Esophagus muscularis mucosa (tissue), 4 donors: ENCODE measurements at places on chromosomes 6 and 20. TPM values are rescaled to one million over a fixed set of nuclear protein-coding genes. Genes with fewer than 3 reads are reported as not detected.
A peak's percentile ranks its signal among the peaks of the same experiment; 100 is the strongest.

DNA sequence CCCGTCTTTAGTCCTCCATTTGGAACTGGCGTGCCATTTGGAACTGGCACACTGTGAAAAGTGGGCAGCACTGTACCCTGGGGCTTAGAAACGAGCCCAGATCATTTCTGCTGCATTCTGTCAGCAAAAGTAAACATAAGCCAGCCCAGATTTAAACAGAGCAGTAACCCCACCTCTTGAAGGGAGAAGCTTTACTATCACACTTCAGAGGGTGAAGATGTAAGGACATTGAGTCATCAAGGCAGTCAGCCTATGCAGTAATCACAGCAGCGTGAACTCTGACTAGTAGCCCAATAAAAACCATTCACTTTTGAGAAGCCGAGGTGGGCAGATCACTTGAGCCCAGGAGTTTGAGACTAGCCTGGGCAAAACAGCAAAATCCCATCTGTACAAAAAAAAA is 216.9 kb downstream of the EYA2 start:
- no peaks in the 10 kb centered on the region for H3K4me1 ChIP-seq
- no peaks in the 10 kb centered on the region for H3K27me3 ChIP-seq
- H3K4me3 ChIP-seq: no peak overlapping the region
- H3K36me3 ChIP-seq: no peaks in the 10 kb centered on the region
- H3K27ac ChIP-seq: no peak overlapping the region
- no peak for DNase-seq

Gene TOX2
- total RNA-seq: 30.3 TPM

DNA sequence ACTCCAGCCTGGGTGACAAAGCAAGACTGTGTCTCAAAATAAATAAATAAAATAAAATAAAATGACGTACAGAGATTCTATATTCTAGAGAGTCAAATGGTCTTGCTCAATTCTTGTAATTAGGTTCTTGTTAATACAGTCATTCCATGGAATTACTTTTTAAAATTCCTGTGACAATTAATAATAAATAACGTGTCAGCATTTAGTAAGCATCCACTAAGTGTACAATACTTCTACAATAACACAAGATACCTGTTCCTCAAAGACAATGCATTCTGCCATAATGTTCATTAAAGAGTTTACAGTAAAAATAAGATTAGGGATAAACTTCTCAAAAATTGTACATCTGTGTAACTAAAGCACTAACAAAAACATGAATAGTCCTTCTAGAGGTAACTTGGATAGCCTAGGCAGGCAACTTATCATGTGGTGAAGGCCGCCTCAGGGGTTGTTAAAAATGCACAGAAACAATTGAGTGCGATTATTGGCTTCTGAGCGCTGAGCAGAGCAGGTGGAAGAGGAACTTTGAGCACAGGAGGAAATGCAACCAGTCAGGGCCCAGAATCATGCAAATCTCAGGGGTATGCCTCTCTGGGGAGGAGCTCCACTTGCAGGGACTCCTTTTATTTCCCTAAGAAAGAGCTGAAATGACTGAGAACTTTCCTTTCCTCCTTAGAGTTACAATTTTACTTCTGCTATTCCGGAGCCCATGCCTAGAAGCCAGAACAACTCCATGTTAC is 37.1 kb downstream of the QRSL1 start:
- no peaks in the 10 kb centered on the region for H3K27me3 ChIP-seq
- no peak for DNase-seq
- peaks cover 33% of the 10 kb centered on the region for H3K36me3 ChIP-seq
- H3K27ac ChIP-seq: no peak overlapping the region

Gene ZBTB46
- total RNA-seq: 11.3 TPM

- DNase-seq: peak; percentile 70
- no peak overlapping the region for H3K4me3 ChIP-seq
- H3K27me3 ChIP-seq: no peaks in the 10 kb centered on the region
- peaks cover 59% of the 10 kb centered on the region for H3K36me3 ChIP-seq
- peaks cover 5% of the 10 kb centered on the region for H3K4me1 ChIP-seq
These were observed 32.6 kb upstream of the ZBP1 start for GRCh38 chr20:57652606-57653545.

- no peaks in the 10 kb centered on the region for H3K36me3 ChIP-seq
- peak overlapping the region; percentile 92 for H3K27ac ChIP-seq
- peak overlapping the region; percentile 77 for H3K4me3 ChIP-seq
- H3K27me3 ChIP-seq: no peaks in the 10 kb centered on the region
- peaks cover 17% of the 10 kb centered on the region for H3K4me1 ChIP-seq
These were observed 584 bp downstream of the LYRM4 start for GRCh38 chr6:5260111-5260620.

DNA sequence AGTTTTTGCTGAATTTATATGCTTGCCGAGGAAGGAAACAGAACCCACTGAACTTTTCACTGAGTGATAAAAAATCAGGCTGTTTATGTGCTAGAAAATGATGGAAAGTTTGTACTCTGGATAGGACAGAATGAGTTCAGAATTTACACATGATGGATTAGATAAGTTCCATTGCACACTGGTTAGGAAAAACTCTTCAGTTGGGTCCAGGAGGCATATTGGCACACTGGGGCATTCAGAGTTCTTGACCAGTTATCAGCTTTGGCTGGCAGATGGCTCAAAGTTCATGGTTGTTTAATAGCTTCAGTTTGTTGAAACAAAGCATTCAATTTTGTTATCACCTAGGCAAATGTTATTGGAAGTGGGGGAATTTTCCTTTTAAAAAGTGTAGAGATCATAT is 613.3 kb upstream of the SYNCRIP start:
- no peaks in the 10 kb centered on the region for H3K36me3 ChIP-seq
- DNase-seq: no peak
- no peaks in the 10 kb centered on the region for H3K4me1 ChIP-seq
- H3K4me3 ChIP-seq: no peak overlapping the region

GRCh38 chr6:133752129-133752528 is 136.8 kb upstream of the TCF21 start:
- no peak overlapping the region for H3K27ac ChIP-seq
- H3K4me1 ChIP-seq: peaks cover 17% of the 10 kb centered on the region
- no peaks in the 10 kb centered on the region for H3K36me3 ChIP-seq

DNA sequence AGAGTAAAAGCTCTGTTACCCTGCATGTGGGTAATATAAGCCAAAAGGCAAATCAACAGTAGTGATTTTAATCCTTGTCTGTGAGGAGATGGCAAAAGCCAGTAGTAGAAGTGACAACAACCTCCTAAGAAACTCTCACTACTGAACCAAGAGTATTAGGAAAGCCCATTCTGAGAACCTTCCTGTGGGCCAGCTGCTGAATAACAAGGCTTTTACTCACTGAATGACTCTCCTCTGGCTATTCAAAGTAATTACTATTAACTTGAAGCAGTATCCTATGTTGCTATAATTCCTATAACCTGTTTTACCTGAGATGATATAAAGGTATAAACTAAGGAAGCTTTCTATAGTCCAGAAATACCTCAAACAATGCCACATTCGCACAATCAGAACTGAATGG is 55.1 kb downstream of the CHD6 start:
- DNase-seq: no peak
- peaks cover 36% of the 10 kb centered on the region for H3K4me1 ChIP-seq
- H3K27ac ChIP-seq: no peak overlapping the region
- no peak overlapping the region for H3K4me3 ChIP-seq
- no peaks in the 10 kb centered on the region for H3K27me3 ChIP-seq

DNA sequence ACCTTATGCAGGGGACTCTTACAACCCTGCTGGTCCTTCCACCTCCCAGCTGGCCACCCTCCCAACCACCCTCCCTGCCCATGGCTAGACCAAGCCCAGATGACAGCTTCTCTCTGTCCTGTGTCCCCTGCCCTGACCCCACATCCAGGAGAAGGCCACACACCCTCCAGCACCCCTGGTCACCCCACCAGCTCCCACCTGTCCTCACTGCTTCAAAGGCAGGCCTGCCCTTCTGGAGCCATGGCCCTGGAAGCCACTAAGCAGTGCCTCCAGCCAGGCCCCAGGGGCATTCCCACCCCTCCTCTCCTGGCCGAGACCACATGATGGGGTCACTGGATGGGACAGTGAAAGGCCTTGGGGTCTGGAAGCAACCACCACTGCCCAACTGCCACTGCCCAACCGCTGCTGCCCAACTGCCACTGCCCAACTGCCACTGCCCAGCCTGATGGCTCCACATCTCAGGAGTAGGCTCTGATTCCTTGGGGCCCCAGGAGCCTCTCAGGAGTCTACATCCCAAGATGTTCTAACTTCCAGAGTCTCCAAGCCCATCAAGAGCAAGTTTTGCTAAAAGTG is 30.5 kb downstream of the UBD start:
- no peaks in the 10 kb centered on the region for H3K27me3 ChIP-seq
- peak; percentile 80 for DNase-seq
- H3K4me1 ChIP-seq: no peaks in the 10 kb centered on the region
- no peaks in the 10 kb centered on the region for H3K36me3 ChIP-seq
- H3K27ac ChIP-seq: no peak overlapping the region
- no peak overlapping the region for H3K4me3 ChIP-seq

- peaks cover 14% of the 10 kb centered on the region for H3K4me1 ChIP-seq
- no peak overlapping the region for H3K27ac ChIP-seq
- H3K27me3 ChIP-seq: peaks cover 65% of the 10 kb centered on the region
- H3K36me3 ChIP-seq: no peaks in the 10 kb centered on the region
- no peak overlapping the region for H3K4me3 ChIP-seq
These were observed 96.8 kb downstream of the CDH26 start for GRCh38 chr20:60054716-60055634.

DNA sequence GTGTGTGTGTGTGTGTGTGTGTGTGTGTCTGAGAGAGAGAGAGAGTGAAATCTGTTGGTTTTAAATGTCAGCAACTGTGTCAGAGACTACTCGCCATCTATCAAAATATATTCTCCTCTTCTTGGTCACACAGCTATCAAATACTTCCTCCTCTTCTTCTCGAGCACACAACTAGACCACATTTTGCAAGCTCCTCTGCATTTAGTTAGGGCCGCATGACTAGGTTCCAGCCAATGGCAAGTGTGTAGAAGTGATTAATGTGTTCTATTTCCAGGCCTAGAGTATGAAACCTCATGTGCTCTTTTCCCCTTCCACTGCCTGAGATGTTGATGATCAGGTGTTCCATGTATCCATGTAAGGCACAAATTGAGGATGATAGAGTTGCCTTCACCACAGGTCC is 278.5 kb upstream of the MARCKS start:
- no peak for DNase-seq
- no peak overlapping the region for H3K27ac ChIP-seq
- peaks cover 18% of the 10 kb centered on the region for H3K4me1 ChIP-seq
- H3K36me3 ChIP-seq: no peaks in the 10 kb centered on the region

DNA sequence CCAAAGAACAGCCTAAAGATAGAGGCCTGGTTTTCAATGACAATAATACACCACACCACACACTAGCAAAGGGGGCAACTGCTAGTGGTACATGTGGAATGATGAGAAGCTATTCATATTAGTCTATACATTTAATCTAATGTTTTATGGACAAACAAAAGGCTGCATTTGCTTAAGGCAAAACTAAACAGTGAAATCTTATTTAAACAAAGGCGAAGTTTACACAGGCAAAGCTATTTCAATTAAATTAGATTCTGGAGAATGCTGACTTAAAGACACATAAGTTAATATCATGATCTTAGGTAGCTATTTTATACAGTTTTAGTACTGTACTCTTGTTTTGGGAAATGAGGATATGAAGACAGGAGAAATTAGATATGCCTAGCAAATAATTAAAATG is 53.9 kb upstream of the SIM1 start:
- no peak for DNase-seq
- H3K27me3 ChIP-seq: no peaks in the 10 kb centered on the region
- no peaks in the 10 kb centered on the region for H3K4me1 ChIP-seq
- no peak overlapping the region for H3K27ac ChIP-seq
- no peak overlapping the region for H3K4me3 ChIP-seq

DNA sequence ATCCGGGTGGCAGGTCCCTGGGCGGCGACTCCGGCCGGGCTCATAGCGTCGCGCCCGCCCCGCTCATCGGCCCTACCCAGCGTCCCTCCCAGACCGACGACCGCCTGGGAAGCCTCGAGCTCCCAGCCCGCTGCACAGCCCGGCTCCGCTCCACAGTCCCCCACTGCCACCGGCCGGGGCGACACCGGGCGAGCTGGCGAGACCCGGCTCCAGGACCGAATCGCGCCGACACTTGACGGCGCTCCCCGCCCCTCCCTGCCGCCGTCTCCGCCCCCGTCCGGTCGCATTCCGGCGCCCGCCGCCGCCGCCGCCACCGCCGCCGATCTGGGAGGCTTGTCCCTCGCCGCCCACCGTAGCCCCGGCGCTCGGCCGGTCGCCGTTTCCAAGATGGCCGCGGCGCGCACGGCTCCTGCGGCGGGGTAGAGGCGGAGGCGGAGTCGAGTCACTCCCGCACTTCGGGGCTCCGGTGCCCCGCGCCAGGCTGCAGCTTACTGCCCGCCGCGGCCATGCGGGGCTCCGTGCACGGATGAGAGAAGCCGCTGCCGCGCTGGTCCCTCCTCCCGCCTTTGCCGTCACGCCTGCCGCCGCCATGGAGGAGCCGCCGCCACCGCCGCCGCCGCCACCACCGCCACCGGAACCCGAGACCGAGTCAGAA is at the start of gene MAP3K4:
Gene MAP3K4 (plus strand): TSS at position 364 of the 655 bp plus-strand sequence. CDS start 163 bp downstream, at position 527.
- H3K27ac ChIP-seq: peak within 1 kb of the TSS; percentile 94
- peak within 1 kb of the TSS; percentile 98 for H3K4me3 ChIP-seq
- H3K27me3 ChIP-seq: no peaks in the 10 kb centered on the region
- no peaks in the 10 kb centered on the region for H3K36me3 ChIP-seq

Gene MAPK14
- total RNA-seq: 53.2 TPM

DNA sequence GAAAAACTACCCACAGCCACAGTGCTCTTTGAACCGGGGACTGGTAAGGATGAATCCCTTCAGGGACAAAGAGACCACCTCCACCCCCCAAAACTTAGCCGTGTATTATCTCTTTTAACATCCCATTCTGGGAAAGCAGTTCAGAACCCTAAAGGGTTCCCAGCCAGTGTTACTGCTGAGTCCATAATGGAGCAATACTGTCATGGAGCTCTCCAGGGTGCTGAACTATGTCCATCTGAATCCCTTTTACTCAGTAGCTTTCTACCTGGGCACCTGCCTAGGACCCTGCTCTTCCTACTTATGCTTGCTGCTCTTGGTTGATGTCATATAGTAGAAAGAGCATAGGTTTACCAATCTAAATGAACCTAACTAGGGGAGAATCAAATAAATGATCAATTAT is 22.3 kb upstream of the SAYSD1 start:
- no peak overlapping the region for H3K4me3 ChIP-seq
- H3K27me3 ChIP-seq: peaks cover 29% of the 10 kb centered on the region
- H3K4me1 ChIP-seq: no peaks in the 10 kb centered on the region

Gene GPSM3
- 17.4 TPM for total RNA-seq

DNA sequence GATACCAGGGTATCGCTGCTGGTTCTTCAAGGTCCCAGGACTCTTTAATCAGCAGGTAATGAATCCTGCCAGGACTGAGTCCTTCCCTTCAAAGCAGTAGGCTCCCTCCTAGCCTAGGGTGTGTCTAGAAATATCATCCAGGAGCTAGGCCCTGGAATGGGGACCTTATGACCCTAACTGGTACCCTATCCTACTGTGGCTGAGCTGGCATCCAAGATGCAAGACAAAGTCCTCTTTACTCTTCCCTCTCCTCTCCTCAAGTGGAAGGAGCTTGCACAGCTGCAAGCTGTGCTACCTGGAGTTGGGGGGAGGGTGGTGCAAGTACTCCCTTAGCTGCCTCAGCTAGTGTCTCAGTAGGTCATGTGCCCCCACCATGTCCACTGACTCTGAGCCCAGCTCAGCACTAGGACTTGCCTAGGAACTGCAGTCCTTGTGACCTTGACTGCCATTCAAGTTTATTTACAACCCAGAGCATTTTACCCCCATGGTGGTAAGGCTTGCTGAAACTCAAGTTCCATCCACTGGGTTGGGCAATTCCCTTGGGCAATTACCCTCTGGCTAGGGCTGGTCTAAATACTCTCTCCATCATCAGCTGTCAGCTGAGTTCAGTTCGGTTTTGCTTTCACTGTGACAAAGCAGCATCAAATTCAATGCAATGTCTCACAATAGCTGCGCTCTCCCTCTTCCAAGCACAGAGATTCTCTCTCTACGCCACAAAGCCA is 48.4 kb upstream of the TOP1 start:
- no peak overlapping the region for H3K4me3 ChIP-seq
- peak; percentile 84 for DNase-seq
- no peak overlapping the region for H3K27ac ChIP-seq
- no peaks in the 10 kb centered on the region for H3K4me1 ChIP-seq

Gene CDK5RAP1
- 14.6 TPM for total RNA-seq
